NCI-H460 (cell line): ENCODE measurements at places on chromosomes 12 and 14. TPM values are rescaled to one million over a fixed set of nuclear protein-coding genes. Genes with fewer than 3 reads are reported as not detected.
A peak's percentile ranks its signal among the peaks of the same experiment; 100 is the strongest.

Gene DCN
- total RNA-seq = 1.8 and 3.3 TPM in 2 replicates

Gene GPR137C
- not detected in 2 replicates for total RNA-seq

Gene LHX5
- 0.22 and 0.40 TPM in 2 replicates for total RNA-seq

Gene CDKN3
- 147 and 177 TPM in 2 replicates for total RNA-seq

Gene LMNTD1
- 0.15 TPM in 1 of 2 replicates, not detected in the other for total RNA-seq

Gene KRT82
- not detected in 2 replicates for total RNA-seq

Gene KRT6B
- total RNA-seq = not detected in 2 replicates

Gene NELL2
- 0.15 and 0.40 TPM in 2 replicates for total RNA-seq

Gene CIROP
- not detected in 2 replicates for total RNA-seq

Gene USP44
- total RNA-seq = 0.09 TPM in 1 of 2 replicates, not detected in the other

Gene HOXC10
- total RNA-seq = 0.59 TPM in 1 of 2 replicates, not detected in the other

Gene CLEC9A
- total RNA-seq = not detected in 2 replicates

DNA sequence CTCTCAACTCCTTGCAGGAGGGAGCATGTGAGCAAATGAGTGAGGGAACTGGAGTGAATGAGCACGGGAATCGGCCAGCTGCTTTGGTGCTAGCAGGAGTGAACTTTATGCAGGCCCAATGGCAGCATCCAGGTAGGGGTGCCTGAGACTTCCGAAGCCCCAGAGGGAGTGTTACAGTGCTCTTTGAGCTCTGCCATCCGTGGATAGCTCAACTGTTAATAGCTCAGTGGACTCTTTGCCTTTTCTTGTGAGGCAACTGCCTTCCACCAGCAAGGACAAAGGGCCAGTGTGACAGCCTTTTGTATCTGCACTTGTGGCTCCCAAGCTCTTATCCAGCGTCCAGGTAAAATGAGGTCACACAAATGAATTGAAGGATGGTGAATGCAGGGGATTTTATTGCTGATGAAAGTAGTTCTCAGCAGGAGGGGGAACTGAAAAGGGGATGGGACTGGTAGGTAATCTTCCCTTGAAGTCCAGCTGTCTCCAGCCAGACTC lies 12.9 kb downstream of the CREBL2 start:
- no peak for DNase-seq

- DNase-seq = peak; percentile 59
Measured at GRCh38 chr12:80937391-80938238, at the start of gene LIN7A. Gene LIN7A (minus strand): TSS chr12:80937934. CDS start chr12:80937722, 212 bp downstream.

DNA sequence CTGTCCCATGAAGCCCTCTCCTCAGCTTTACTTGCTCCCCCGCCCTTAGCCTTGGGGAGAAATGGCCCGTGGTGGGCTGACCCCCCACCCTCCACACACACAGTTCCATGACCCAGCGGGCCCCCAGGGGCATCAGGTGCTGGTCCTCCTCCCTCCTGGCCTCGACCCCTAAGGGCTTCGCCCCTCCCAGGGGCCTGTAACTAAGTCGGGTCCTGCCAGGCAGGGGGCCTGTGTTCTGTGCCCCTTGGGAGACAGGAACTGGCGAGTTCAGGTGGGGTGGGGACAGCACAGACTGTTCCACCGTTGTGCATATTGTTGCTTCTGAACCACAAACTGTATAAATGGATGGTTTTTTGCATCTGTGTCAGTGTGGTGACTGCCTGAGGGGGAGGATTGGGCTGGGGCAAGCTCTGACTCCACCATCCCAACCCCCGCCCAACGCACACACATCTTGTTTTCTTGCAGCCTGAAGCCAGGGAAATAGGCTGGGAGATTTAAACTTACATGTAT lies 8.8 kb downstream of the TAMALIN start:
- DNase-seq = no peak

GRCh38 chr14:22556021-22556989 lies 32.7 kb downstream of the DAD1 start:
- DNase-seq = no peak

GRCh38 chr14:104283197-104284106 lies 145.1 kb downstream of the KIF26A start:
- DNase-seq = no peak

GRCh38 chr14:59283361-59283760 lies 94.9 kb downstream of the DAAM1 start:
- peak; percentile 70 for DNase-seq

GRCh38 chr12:82866227-82866775 lies 179.6 kb downstream of the TMTC2 start:
- no peak for DNase-seq

GRCh38 chr14:92656306-92657081 lies 91.9 kb downstream of the LGMN start:
- DNase-seq = no peak

DNA sequence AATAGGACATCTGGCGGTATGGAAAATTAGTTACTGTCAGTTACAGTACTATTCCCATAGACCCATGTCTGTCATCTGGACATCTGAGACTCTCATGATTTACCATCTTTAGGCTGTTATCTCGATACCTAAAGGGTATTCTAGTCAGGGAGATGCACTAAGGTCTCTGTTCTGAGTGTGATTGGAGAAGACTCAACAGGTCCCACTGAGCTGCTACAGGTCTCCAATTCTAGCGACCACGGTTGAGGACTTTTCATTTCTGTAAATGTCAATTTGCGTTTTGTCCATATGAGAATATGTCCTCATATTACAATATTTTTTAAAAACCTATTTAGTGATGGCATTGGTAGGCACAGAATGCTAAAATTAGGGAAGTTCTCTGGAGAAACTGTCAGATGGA lies 1160.2 kb downstream of the TMEM121 start:
- no peak for DNase-seq

- no peak for DNase-seq
Measured at GRCh38 chr12:113142173-113142885, 6.8 kb upstream of the RASAL1 start.

DNA sequence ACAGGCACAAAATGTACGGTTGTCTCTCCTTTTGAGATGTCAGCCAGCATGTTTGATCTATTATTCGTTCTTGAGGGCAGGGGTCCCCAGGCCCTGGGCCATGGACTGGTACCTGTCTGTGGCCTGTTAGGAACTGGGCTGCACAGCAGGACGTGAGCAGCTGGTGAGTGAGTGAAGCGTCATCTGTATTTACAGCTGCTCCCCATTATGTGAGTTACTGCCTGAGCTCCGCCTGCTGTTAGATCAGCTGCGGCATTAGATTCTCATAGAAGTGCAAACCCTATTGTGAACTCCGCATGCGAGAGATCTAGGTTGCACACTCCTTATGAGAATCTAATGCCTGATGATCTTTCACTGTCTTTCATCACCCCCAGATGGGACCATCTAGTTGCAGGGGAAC lies 41.4 kb upstream of the SCN8A start:
- no peak for DNase-seq

GRCh38 chr12:82593901-82594396 lies 92.8 kb upstream of the TMTC2 start:
- no peak for DNase-seq

GRCh38 chr12:10557329-10557728 lies 51.6 kb downstream of the EIF2S3B start:
- DNase-seq = no peak

DNA sequence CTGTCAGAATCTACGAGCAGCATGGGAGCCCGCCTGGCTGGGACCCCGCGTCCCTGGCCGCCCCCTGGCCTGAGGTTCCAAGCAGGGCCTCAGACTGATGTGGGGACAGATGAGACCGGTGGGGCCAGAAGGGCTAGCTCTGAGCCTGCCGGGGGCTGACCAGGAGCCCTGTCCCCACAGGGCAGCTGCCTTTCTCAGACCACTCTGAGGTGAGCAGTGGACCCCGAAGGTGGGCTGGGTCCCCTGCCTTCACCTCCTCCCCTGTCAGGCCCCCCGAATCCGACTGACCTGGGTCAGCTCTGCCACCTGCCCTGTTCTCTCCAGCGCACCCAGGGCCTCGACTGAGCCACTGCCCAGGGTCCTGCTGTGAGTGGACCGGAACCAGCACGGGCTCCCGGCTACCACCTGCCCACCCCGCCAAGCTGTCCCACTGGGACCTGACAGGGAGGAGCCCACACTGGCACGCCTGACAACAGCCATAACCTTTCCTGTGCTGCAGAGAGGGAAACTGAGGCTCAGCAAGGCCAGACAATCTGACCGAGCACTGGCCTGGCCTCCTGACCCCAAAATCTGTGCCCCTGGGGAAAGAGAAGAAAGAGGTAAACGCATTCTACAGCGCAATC lies 29.7 kb upstream of the TMEM179 start:
- DNase-seq = no peak

- no peak for DNase-seq
Measured at GRCh38 chr12:95790033-95790916, at the start of gene NTN4. Gene NTN4 (minus strand): TSS chr12:95790764. CDS start chr12:95790309, 455 bp downstream.

- peak; percentile 33 for DNase-seq
Measured at GRCh38 chr12:83389237-83389996, 702.7 kb downstream of the TMTC2 start.

DNA sequence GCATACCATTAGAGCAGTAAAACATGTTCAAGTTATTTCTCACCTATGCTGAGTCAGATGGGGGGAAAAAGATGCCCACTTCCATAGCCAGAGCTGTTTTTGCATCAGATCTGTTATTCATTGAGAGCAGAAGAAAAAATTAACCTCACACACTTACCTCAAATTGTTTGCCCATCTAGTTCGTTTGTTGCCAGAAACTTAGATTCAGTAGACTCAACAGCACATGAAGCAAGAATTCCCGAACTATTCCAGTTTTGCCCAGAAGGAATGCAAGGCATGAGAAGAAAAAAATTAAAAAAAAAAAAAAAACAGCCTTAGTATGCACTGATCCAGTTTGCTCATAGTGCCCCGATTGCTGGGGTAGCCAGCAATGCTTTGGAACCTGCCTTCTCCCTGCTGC lies 12.4 kb upstream of the DPF3 start:
- no peak for DNase-seq

GRCh38 chr12:4118601-4119156 lies 154.9 kb upstream of the CCND2 start:
- no peak for DNase-seq

DNA sequence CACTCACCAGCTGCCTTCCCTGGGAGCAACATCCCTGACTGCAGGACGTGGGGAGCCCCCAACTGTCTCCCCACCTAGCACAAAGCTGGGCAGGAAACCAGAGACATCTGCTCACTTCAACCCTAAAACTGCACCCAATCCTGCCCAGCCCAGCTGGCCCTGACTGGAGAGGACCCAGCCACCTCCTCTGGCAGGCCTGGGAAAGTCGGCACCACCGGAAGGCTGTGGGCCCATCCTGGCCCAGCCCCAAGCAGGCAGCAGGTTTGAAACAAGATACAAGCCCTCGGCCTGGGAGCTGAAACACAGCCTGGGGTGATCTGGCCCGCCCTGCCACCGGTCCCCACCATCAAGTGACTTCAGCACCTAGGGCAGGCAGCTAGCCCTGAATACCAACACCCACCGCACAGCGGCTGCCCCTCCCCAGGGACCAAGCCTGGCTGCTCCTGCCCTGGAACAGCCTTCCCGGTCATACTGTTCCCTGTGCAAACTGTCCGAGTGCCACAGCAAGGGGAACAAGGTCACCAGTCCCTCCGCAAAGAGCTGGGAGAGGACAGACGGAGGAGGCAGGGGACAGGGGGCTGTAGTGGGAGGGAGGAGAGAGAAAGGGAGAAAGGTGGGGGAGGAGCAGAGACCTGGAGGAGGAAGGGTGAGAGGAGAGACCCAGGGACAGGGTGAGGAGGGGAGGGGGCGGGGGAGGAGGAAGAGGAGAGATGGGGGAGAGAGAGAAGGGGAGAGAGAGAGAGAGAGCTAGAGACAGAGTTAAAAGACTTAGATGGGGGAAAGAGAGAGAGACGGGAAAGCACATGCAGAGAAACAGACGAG lies 115.7 kb downstream of the RFLNA start:
- DNase-seq = no peak

- DNase-seq = no peak
Measured at GRCh38 chr12:116773276-116773731, 35.2 kb downstream of the RNFT2 start.

DNA sequence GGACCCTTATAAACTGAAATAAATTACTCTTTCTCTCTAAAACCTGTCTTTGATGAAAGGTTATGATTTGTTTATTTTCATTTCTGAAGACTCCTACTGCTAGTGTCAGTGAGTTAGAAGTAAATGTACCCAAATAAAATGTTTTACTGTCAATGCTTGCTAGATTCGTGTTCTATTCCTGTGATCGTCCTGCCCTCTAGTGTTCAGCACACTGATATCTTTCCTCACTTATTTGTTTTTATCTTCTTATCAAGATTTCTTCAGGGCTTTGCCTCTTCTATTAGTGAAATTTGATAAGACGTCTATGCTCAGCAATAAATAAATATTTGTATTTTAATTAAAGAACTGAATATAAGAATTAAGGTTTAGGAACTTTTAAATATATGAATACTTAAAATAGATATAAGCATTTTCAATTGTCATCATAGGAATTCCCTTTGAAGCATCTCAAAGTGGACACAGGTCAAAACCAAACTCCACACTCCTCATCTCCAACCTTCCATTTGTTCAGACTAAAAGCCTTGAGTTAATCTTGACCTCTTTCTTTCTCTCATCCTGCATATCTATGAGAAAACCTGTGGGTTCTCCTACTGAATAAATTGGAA lies 75.8 kb downstream of the C12orf50 start:
- peak; percentile 63 for DNase-seq

- DNase-seq = no peak
Measured at GRCh38 chr14:96363751-96364336, 518 bp downstream of the GSKIP start.

DNA sequence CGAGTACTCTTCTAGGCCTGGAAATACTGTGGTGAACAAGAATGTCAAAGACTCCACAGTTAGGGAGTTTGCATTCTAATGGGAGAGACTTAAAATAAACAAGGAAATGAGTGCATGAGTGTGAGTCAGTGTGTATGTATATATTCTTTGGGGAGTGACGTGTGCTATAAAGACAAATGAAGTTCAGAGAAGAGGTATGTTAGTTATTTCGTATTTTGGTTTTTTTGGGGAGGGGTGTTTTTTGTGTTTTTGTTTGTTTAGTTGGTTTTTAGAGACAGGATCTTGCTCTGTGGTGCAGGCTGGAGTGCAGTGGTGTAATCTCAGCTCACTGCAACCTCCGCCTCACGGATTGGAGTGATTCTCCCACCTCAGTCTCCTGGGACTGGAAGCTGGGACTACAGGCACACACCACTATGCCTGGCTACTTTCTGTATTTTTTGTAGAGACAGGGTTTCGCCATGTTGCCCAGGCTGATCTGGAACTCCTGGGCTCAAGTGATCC lies 74.3 kb downstream of the SRGAP1 start:
- peak; percentile 97 for DNase-seq

DNA sequence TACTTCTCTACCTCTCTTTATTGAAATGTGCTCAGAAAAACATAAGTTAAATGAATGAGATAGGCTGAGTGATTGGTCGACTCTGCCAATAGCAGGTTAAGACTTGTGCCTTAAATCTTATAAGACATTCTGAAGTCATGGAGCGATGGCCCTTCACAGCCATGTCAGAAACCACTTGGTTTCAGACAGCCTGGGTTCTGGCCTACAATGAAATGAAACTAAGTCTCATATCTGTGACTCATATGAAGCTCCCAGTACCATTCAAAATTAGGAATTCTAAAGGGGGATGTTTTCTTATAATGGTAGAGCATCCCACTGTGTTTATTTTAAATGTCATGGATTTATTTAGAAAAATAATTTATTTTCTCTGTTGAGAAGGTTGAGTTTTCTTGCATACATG lies 42.6 kb downstream of the PLXNC1 start:
- no peak for DNase-seq

GRCh38 chr12:64085996-64086395 lies 136.1 kb downstream of the KICS2 start:
- DNase-seq = no peak

GRCh38 chr12:52929538-52929937 lies 19.4 kb upstream of the KRT18 start:
- DNase-seq = no peak
